ENCODE measurements at places on chromosomes 1 and 21.

- no peak for DNase-seq
Measured at GRCh38 chr1:226979115-226979516, 39.0 kb downstream of the COQ8A start.

- DNase-seq: no peak
Measured at GRCh38 chr1:31674626-31675025, 29.2 kb downstream of the COL16A1 start.

- DNase-seq: no peak
Measured at GRCh38 chr1:55309786-55310504, 94.8 kb upstream of the USP24 start.

- DNase-seq: peak; percentile 97
Measured at GRCh38 chr1:230308039-230308438, 118.1 kb downstream of the PGBD5 start.

GRCh38 chr1:17629460-17629859 lies 90.0 kb downstream of the ARHGEF10L start:
- DNase-seq: no peak

GRCh38 chr1:71967670-71968069 lies 314.7 kb downstream of the NEGR1 start:
- no peak for DNase-seq

Data from amniotic epithelial cell (primary cell).